ENCODE measurements at places on chromosomes 1 and 21. TPM values are rescaled to one million over a fixed set of nuclear protein-coding genes. Genes with fewer than 3 reads are reported as not detected.

DNA sequence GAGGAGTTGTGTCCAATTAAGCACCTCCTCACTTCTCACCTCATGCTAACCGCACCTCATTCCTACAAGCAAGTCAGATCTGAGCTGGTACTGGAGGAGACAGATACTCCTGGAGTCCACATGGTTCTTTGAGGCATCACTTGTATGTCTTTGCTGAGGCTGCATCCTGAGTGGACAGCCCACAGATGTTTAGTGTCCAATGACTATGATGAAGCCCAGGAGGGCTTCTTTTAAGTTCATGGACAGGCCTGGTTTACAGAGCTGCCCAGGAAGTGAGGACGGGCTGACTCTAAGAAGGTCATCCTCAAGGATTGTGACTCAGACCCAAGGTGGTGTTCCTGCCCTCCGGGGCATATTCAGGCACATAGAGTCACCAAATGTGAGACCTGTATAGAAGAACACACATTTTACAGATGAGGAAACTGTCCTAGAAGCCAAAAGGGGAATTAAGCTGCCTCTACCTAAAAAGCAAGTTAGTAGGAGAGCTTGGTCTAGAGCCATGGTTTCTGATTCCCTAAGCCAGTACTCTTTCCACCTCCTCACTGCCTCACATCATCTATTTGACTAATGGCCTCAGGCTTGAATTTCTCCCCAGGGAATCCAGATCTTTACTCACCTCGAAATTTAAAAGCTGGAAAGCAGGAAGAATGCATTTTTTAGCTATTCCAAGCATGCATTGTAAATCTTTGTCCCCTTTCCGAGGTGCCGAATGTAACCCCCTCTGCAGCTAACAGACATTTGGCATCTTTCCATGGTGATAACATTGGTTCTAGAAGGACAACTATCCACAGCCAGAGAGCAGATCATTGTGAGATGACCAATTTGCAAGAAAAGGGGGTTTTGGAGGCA is 228.1 kb downstream of the OMA1 start:
- H3K27ac ChIP-seq = no peak overlapping the region
- H3K4me1 ChIP-seq = no peaks in the 10 kb centered on the region
- H3K27me3 ChIP-seq = no peaks in the 10 kb centered on the region
- DNase-seq = no peak
- H3K36me3 ChIP-seq = no peaks in the 10 kb centered on the region

DNA sequence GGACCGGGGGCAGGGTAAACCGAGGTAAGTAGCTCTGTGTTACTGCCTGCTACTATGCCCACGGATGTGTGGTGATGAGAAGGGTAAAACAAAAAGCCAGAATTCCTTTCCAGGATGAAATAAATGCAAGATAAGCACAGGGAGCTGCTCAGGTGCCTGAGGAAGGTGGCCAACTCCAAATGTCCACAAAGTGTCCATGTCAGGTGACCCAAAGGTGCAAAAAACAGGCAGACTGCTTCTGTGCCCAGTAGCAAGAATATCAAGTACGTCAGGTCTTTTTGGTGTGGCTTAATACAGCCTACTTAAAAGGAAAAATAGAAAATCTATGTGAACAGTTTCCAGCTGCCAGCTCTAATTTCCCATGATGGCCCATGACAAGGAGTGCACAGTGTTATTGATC is 279.3 kb downstream of the SETD4 start:
- DNase-seq = no peak
- H3K4me1 ChIP-seq = no peaks in the 10 kb centered on the region
- no peaks in the 10 kb centered on the region for H3K36me3 ChIP-seq
- no peak overlapping the region for H3K27ac ChIP-seq

DNA sequence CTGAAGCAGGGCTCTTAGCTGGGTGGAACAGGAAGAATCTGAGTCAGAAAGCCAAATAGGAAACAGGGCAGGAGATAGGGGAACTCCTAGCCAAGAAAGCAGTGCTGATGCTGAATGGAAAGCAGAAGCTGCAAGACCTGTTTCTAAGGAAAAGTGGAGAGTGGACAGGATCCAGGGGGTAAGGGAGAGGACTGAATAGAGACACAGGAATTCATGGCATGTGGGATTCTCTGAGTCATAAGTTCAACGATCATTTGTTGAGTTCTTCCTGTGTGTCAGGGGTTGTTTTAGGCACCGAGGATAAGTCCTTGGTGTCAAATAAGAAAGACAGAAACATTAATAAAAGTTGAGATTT is 153.8 kb upstream of the FGGY start:
- H3K4me1 ChIP-seq = peaks cover 31% of the 10 kb centered on the region
- H3K36me3 ChIP-seq = no peaks in the 10 kb centered on the region
- H3K27me3 ChIP-seq = no peaks in the 10 kb centered on the region
- no peak overlapping the region for H3K4me3 ChIP-seq
- no peak overlapping the region for H3K27ac ChIP-seq

The GCSAML gene
- total RNA-seq = 0.91 TPM

DNA sequence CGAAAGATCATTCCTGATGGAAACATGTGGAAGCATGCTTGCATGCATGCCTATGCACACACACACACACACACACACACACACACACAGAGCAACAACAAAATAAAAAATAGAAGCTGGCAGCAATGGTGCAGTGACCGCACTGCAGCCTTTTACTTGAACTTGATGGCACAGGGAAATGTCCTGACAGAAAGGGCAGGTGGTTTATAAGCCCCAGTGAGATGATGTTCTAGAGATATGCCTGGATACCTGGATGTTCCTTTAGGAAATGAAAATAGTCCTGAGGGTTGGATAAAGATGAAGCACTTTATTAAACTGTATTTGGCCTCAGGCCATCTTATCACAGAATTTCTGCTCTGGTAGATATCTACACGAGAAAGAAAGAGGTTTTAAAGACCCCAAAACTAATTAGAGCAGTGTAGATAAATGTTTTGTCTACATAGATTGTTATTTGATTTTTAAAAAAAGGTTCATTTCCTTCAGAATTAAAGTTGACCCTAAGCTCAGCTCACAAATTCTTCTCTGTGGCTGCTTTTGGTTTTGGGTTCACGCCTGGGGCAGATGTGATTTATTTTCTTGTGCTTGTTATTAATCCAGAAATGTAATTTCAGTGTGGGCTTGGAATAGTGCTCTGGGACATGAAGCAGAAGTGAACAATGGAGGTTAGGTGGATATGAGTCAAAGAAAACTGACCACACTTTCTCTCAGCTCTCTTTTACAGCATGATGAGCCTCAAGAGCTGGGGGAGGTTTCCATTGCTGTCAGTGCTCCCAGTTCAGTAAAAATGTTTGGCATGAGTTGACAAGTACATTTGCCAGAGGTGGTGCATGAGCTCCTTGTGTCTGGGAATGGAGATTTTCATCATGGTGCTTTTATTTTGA is 22.9 kb downstream of the ADAM30 start:
- peaks cover 6% of the 10 kb centered on the region for H3K4me1 ChIP-seq
- H3K27me3 ChIP-seq = no peaks in the 10 kb centered on the region
- no peak for DNase-seq
- H3K27ac ChIP-seq = no peak overlapping the region
- no peaks in the 10 kb centered on the region for H3K36me3 ChIP-seq
